ENCODE measurements at places on chromosomes 6 and 20.

DNA sequence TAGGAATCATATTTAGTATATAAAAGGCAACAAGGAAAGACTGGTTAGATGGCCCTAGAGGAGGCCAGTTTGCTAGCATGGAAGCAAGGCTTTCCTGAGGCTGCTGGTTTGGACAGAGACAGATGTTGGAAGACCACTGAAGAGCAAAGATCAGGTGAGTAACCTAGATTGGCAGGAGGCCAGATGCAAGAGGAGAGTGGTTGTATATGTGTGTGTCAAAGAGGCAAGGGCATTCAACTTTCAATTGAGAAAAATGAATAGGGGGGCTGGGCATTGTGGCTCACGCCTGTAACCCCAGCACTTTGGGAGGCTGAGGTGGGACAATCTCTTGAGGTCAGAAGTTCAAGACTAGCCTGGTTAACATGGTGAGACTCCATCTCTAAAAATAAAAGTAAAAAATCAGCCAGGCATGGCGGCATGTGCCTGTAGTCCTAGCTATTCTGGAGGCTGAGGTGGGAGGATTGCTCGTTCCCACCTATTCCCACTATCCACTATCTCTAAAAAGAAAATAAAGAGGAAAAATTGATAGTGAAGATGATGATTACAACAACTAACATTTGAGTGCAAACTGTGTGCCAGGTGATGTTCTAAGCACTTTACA, 79.8 kb downstream of the PRDM1 start:
- no peak for DNase-seq

- peak; percentile 59 for DNase-seq
Measured at GRCh38 chr6:33427585-33428223, 7.8 kb downstream of the SYNGAP1 start.

GRCh38 chr6:62775427-62776022, 435.7 kb upstream of the FKBP1C start:
- no peak for DNase-seq

DNA sequence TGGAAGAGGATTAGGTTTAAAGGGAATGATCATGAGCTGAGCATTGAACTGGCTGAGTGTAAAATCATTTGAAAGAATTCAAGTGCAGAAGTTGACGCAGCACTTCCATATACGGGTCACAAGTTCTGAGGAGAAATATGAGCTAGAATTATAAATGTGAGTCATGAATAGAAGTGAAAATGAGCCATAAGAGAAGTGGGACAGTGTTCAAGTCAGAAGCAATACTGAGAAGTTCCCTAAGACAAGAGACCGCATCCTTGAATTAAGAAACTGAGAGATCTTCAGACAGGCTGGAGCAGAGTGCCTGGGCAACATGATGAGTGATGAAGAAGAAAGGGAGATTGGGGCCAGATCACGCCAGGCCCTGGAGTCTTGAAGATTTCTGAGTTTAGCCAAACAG, 209.7 kb downstream of the TBX18 start:
- DNase-seq, result no peak

GRCh38 chr6:28078050-28078449, 2.3 kb upstream of the ZNF165 start:
- DNase-seq, result no peak
